ENCODE measurements at places on chromosomes 4 and X.

DNA sequence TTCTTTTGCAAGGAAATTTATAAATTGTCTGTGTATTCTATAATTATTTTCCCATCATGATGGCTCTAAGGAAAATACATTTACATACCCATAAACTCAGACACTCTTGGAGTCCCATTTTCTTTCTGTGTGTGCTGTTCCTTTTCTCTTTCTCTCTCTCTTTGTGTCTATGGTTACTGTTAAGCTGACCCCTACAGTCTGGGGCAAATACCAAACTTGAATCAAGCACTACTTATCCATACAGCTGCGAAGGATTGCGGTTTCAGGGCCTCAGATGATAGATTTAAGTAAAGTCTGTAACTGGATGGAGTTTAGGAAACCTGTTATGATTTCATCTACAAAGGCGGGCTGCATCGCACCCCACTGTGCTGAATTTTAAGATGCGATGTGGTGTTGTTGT, 150.2 kb downstream of the SHROOM3 start:
- no peak for DNase-seq

GRCh38 chrX:42708222-42708621, 69.7 kb downstream of the PPP1R2C start:
- no peak for DNase-seq

GRCh38 chrX:126820700-126821420, 1.3 kb downstream of the PRR32 start:
- no peak for DNase-seq

- DNase-seq, result no peak
Measured at GRCh38 chr4:79044141-79044659, 105.0 kb upstream of the PAQR3 start.

DNA sequence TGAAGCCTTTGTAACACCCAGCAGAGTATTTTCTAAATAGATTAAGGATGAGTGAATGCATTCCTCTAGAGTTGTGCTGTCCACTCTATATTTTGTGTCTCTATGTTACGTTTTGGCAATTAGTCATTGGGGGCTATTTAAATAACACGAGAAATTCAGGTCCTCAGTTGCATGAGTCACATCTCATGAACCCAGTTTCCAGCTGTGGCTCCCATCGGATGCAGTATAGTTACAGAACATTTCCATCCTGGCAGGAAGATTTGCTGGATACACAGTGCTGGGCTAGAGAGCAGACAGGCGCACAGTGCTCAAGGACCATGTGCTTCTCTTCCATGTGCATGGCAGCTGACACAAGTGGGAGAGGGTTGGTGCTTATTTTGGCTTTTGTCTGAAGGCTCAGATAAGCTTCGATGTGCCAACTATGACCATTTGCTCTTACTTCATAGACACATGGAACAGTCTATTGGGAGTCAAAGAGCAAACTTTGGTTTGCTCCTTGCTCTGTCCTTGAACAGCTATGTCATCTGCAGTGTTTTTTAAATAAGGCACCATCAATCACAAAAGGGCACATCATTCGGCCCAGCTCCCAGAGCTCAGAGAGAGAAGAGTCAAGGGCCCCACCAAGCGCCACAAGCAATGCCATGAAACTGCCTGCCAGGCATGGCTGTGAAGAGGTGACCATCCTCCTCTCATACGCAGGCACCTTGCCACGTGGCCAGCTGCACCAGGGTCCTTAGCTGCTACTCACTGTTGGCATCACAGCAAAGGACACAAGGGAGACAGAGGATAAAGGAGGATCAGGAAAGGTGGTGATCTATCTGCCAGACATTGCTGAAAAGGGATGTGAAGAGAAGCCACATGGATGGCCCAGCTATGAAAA, 8.1 kb upstream of the STS start:
- DNase-seq, result no peak

DNA sequence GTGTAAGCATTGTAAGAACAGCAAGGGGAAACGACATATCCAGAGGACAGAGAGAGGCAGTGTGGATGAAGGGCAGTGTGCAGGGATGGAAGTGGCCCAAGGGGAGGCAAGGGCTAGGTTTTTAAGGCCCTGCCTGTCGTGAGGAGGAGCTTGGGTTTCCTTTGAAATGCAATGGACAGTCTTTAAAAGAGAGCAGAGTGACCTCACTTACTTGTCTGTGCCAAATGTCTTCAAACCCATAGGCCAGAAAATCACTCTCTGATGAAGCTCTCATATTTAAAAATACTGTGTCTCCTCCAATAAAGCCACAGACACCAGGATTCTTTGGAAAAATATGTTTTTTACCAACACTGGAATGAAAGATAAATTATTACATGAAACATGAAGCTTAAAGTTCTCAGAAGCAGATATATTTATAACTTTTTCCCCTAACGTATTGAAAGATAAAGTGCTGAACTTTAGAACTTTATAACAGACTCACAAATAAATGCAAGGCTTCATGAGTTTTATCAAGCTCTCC, 19.2 kb upstream of the ATXN3L start:
- DNase-seq, result no peak

GRCh38 chr4:1400831-1401408, 5.3 kb downstream of the NKX1-1 start:
- DNase-seq, result no peak

DNA sequence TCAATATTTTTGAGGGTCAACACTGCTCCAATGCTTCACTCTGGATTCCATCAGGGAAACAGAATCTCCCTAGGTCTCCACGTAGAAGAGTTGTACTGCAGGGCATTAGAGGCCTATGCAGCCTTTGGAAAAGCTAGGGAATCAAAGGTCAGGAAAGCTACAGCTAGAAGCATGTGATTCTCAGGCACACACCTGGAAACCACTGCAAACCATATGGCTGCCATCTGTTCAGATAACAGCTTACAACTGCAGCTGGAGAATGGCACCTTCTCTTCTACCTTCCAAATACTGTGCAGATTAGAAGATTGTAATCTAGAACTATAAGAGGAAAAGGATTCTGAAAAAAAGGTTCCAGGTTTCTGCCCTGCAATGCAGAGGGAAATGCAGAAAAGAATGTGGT, 60.6 kb downstream of the BTC start:
- DNase-seq, result peak; percentile 86

GRCh38 chr4:156512622-156513021, 459.0 kb downstream of the PDGFC start:
- no peak for DNase-seq

- DNase-seq, result no peak
Measured at GRCh38 chr4:118920247-118920646, 31.6 kb downstream of the SYNPO2 start.

- DNase-seq, result no peak
Measured at GRCh38 chr4:19381068-19381467, 870.6 kb upstream of the SLIT2 start.

DNA sequence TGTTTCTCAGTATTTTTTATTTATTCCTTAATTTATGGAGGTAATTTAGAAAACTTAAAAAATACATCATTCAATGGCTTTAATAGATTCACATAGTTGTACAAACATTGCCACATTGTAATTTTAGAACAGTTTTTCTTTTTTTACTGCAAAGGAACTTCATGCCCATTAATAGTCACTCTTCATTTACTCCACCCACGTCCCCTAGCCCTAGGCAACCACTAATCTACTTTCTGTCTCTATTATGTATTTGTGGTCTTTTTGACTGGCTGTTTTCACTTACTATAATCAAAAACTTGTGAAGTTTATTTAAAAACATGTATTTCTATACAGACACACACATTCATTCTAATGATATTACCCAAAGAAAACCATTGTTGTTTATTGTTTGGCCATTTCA, 664.8 kb downstream of the GRID2 start:
- DNase-seq, result no peak

GRCh38 chrX:46463682-46464081, 81.5 kb downstream of the ZNF674 start:
- no peak for DNase-seq

- no peak for DNase-seq
Measured at GRCh38 chr4:185270037-185270436, 60.6 kb downstream of the SNX25 start.

GRCh38 chr4:101334963-101335572, 12.3 kb downstream of the PPP3CA start:
- DNase-seq, result peak; percentile 30

DNA sequence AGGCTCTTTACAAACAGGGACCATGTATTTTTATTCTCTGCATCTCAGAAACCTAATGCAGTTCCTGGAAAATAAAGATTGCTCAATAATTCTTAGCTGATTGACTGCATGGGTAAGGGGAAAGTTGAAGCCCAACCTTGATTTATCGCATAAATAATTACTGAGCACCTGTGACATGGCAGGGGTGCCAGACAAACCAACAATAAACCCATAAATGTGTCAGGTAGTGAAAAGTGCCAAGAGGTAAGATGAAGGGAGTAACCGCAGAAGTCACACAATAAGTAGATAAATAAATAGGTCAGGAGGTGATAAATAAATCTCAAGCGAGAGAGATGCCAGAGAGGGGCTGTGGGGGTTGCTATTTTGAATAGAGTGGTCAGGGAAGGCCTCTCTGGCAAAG, 20.1 kb upstream of the AP1S2 start:
- DNase-seq, result peak; percentile 21

- no peak for DNase-seq
Measured at GRCh38 chrX:40094900-40095582, 2.7 kb downstream of the BCOR start.

GRCh38 chr4:31193521-31193920, 473.4 kb downstream of the PCDH7 start:
- peak; percentile 12 for DNase-seq

GRCh38 chr4:121953860-121954259, 2.0 kb upstream of the TRPC3 start:
- no peak for DNase-seq

- DNase-seq, result no peak
Measured at GRCh38 chr4:134324179-134324578, 122.6 kb upstream of the PABPC4L start.

DNA sequence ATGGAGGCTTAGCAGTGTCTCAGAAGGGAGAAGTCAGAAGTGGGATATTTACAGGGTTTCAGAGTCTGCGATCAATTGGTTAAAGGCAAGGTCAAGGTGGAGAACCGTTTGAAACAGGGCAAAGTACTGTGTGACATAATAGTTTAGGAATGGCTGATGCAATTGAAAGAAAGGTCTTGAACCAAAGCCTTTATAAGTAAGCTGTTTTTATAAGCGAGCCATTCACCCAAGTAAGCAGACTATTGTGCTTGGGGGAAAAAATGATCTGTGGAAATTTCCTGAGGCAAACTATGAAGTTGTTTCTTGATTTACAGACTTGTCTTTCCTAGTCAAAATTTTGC, 327.3 kb downstream of the CAMK2D start:
- peak; percentile 6 for DNase-seq

GRCh38 chr4:55277011-55277410, 69.0 kb upstream of the SRD5A3 start:
- no peak for DNase-seq

DNA sequence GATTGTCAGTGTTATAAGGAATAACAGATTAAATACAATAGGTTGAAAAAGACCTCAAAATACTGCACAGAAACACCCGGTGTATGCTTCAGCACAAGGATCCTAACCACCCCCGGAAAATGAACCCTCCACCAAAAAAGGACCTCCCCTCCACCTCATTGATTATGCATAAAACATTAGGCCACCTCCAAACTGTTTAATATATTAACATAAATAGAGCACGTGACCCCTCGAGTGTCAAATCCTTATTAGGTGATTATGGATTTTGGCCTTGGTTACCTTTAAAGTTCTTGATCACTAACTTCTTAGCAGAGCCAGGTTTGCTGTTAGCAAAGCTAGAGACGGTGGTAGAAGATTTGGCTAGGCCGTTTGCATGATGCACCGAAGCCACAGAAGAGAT, 958 bp downstream of the CUL4B start:
- DNase-seq, result peak; percentile 43

DNA sequence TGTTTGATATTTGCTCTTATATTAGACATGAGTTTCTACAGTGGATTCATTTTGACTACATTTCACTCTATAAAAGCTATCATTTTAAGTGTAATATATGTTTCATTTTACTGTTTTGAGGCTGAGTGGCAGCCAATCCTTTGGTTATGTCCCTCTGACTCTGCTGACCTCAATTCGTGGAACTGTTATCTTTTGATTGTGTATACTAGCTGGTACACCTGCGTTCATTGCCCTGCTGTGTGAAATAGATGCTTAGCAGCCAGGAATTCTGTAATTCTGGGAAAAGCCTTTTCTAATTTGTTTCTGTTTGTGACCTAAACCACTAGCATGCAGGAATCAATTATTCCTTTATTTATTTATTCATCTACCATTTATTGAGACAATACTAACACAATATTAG, 269.4 kb upstream of the CT83 start:
- DNase-seq, result no peak

- no peak for DNase-seq
Measured at GRCh38 chr4:24497221-24497620, 87.1 kb downstream of the DHX15 start.

- DNase-seq, result no peak
Measured at GRCh38 chr4:114040319-114041116, 61.1 kb upstream of the ARSJ start.

- no peak for DNase-seq
Measured at GRCh38 chrX:111352424-111352823, 59.6 kb downstream of the DCX start.

GRCh38 chr4:55338486-55338885, 7.6 kb upstream of the SRD5A3 start:
- DNase-seq, result no peak

GRCh38 chrX:46044486-46044885, 500.7 kb downstream of the ZNF674 start:
- DNase-seq, result no peak

DNA sequence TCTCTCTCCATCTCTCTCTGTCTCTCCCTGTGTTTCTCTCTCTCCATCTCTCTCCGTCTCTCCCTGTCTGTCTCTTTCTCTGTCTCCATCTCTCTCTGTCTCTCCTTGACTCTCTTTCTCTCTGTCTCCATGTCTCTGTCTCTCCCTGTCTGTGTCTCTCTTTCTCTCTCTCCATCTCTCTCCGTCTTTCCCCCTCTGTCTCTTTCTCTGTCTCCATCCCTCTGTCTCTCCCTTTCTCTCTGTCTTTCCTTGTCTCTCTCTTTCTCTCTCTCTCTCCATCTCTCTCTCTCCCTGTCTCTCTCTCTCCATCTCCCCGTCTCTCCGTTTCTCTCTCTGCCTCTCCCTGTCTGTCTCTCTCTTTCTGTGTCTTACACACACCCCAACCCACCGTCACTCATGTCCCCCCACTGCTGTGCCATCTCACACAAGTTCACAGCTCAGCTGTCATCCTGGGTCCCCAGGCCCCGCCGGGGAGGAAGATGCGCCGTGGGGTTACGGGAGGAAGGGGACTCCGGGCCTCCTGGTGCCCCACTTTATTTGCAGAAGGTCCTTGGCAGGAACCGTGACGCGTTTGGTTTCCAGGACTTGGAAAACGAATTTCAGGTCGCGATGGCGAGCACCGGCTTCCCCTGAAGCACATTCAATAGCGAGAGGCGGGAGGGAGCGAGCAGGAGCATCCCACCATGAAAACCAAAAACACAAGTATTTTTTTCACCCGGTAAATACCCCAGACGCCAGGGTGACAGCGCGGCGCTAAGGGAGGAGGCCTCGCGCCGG, 1.2 kb upstream of the SHOX start:
- DNase-seq, result no peak

DNA sequence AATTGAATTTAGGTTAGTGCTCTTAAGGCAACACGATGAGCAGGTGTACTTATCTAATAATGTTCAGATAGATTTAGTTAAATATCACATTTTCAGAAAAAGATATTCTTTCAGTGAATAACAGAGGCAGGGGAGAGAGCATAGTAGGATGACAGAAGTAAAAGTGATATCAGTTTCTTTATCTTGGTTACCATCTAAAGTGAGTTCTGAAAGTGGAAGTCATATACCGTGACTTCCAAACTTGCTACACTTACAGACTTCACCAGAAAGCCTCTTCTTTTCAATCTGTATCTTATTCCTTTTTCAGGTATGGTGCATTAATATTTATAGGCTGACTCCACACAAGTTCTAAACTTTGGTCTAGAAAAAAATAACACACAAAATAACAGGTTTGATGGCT, 124.9 kb downstream of the POU4F2 start:
- DNase-seq, result no peak

Data from small intestine (tissue), 16 donors.